ENCODE measurements at places on chromosomes 5 and 9.

- no peak for DNase-seq
Observed at GRCh38 chr5:151557951-151558350, 33.2 kb downstream of the FAT2 start.

DNA sequence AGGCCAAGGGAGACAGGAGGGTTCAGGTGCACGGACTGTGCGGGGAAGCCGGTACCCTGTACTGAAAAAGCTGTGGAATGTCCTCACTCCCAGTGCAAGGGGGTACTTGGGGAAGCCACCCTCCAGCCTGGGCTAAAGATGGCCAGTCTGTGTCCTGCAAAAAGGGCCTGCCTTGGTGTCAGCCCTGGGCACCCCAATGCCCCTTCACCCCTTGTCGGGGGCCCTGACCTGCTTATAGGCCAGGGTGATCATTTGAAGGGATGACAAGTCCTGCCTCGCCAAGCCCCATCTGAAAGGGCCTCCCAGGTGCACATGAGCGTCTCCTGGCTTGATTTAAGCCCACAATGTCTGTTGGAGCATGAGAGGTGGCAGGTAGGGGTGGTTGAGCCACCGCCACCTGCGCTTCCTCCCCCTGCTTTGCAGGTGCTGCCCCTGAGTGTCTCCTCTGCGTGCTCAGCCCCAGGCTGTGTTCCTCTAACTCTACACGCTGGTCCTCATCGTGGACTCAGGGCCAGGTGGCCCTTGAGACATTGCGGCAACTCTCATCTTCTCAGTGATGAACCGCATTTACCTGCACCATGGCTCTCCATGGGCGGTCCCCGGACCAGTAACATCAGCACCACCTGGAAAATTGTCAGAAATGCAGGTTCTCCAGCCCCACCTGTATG, 97.0 kb downstream of the ANKRD33B start:
- no peak for DNase-seq

GRCh38 chr9:134276453-134277245, 49.6 kb upstream of the RXRA start:
- no peak for DNase-seq

DNA sequence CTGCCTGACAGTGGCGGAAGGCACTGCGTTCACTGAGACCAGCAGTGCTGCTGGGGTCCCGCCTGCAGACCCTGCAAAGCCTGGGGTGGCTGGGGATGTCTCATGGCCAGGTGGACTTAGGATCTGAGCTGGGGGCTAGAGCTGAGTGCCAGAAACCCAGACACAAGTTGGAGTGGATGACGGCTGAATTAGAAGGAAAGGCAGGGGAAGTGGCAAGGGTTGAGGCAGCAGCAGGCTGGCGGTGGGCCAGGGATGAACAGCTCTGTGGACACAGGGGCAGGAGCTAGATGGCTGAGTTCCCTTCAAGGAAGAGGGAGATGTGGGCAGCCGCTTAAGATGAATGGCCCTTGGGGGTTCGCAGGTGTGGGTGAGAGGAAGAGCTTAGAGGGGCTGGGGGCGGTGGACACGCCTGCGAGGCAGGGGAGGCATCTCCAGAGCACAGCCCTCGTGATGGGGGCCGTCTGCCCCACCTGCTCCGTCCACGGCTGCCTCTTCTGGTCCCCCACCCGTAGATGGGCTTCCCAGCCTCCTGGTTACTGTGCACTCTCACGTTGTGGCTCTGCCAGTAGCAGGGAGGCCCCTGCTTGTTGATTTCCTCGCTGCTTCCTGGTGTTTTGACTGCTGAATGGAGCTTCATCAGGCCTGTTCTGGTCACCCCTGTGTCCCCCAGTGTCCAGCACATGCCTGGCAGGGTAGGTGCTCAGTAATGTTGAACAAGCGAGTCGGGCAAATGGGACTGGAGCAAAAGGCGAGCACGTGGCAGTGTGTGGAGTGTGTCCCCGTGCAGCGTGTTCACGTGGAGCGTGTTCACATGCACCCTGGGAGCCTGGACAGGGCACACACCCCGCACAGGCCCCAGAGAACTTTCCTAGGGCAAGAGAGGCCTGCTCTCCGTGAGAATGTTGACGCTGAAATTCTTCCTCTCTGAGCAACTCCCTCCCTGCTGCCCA, 168.2 kb downstream of the CACNA1B start:
- DNase-seq, result no peak

All from NCI-H524 treated with DMSO at 0.1 percent for 48 hours (cell line).